ENCODE measurements at places on chromosomes 6 and 20.

DNA sequence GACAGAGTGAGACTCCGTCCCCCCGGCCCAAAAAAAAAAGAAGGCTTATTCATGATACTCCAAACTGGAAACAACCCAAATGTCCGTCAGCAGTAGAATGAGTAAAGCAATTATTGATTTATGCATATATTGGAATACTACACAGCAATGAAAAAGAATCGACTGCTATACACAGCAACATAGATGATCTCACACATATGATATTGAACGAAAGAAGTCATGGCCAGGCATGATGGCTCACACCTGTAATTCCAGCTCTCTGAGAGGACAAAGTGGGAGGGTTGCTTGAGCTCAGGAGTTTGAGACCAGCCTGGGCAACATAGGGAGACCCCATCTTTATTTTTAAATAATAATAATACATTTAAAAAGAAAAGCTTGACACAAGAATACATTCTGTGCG is 28.5 kb downstream of the BCAS4 start:
- no peak overlapping the region for H3K4me3 ChIP-seq
- DNase-seq: no peak

DNA sequence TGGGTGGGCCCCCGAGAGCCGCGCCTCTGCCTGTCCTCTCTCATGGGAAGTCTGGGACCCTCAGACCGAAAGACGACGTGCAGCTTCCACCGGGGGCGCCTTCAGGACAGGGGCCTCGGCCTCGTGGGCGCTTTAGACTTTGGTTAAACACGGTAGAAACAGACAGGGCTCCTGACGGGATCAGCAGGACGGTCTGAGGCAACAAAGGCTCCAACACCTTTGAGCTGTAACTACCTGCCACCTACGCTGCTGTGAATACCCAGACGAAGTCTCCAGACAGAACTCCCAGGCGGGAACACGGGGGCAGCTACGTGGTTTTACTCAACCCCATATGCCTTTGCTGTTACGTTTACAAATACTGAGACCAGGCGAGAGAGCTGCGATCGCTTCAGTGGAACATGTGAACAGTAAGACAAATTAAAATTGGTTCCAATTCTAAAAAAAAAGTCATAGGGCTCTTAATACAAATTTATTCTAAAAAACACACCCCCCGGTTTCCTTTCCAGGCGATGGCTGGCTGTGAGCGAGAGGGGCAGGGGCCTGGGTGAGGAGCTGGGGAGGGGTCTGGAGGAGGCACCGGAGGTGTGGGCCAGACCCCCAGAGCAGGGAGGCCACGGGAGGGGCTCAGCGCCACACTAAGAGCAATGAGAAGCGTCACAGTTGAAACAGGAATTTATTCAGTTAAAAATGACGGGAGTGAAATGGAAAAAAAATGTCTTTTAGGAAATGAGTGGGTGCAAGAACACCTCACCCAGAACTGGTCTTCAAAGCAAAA is 453.2 kb downstream of the QKI start:
- no peaks in the 10 kb centered on the region for H3K4me1 ChIP-seq
- H3K27me3 ChIP-seq: peaks cover 18% of the 10 kb centered on the region
- no peak for DNase-seq
- no peak overlapping the region for H3K4me3 ChIP-seq

DNA sequence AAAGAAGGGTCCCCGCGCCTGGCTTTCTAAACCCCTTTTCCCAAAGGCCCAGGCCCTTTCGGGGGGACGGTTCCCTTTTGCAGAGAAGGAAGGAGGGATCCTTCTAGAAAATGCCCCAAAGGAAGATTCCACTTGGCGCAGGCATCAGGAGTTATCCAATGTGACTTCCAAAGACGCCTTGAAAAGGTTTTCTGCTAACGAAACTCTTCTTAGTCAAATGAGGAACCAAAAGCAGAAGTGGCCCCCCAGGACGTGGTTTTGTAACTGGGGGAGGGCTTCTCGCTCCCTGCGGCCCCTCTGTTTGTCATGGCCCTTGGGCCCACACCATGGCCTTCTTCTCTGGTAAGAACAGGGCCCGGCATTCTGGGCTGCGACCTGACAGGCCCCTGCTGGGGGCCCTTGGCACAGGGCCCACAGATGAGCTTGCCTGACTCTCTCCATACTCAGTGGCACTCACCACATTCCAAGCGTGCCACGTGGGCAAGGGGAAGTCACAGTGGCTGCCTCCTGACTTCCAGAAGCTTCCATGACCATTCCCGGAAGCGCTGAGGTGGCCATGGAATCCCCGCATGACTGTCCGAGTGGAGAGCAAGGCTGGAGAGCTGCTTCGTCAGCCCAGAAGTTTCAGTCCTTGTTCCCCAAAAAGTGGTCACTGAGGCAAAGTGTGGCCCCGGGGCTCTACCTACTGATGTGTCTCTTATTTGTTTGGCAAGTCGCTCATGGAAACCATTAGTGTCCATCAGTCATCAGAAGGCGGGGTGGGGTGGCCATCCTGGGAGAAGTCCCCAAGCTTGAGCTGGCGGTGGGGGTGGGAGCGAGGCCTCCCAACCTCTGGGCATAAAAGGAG is 834 bp upstream of the CTSZ start:
- peak overlapping the region; percentile 91 for H3K4me3 ChIP-seq
- no peaks in the 10 kb centered on the region for H3K27me3 ChIP-seq
- peaks cover 37% of the 10 kb centered on the region for H3K4me1 ChIP-seq
- H3K27ac ChIP-seq: no peak overlapping the region

- no peaks in the 10 kb centered on the region for H3K36me3 ChIP-seq
- H3K27me3 ChIP-seq: peaks cover 4% of the 10 kb centered on the region
- no peak overlapping the region for H3K27ac ChIP-seq
- H3K4me1 ChIP-seq: peaks cover 6% of the 10 kb centered on the region
- no peak overlapping the region for H3K4me3 ChIP-seq
- peak; percentile 58 for DNase-seq
Observed at GRCh38 chr20:49928411-49929141, 7.6 kb upstream of the RNF114 start.

DNA sequence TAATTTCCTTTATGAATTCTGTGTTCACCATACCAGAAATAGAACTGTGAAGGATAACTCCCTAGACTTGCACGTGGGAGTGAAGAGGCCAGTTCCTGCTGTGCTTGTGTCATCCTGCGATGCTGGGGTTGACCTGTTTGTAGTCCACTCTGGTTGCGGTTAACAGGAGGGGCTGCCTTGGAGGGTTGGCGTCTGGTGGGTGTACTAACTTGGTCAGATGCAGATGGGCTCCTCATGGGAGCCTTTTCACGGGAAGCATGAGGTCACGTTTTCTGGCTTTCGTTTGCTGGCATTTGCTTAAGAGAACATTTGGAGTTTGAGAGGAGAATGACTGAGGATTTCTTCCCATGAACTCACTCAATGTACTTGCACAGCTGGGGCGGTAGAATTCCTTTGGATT is 41.2 kb downstream of the IGF2R start:
- peaks cover 31% of the 10 kb centered on the region for H3K4me1 ChIP-seq
- peak overlapping the region; percentile 25 for H3K4me3 ChIP-seq
- no peaks in the 10 kb centered on the region for H3K27me3 ChIP-seq
- peaks cover 10% of the 10 kb centered on the region for H3K36me3 ChIP-seq
- no peak for DNase-seq

GRCh38 chr6:63447134-63447533 is 125.1 kb upstream of the LOC128125822 start:
- H3K36me3 ChIP-seq: no peaks in the 10 kb centered on the region
- H3K27me3 ChIP-seq: no peaks in the 10 kb centered on the region
- no peak for DNase-seq
- H3K27ac ChIP-seq: no peak overlapping the region
- H3K4me1 ChIP-seq: no peaks in the 10 kb centered on the region

- peak; percentile 33 for DNase-seq
- H3K4me1 ChIP-seq: peaks cover 37% of the 10 kb centered on the region
- H3K4me3 ChIP-seq: peak overlapping the region; percentile 88
- peak overlapping the region; percentile 92 for H3K27ac ChIP-seq
- no peaks in the 10 kb centered on the region for H3K27me3 ChIP-seq
Observed at GRCh38 chr6:157982102-157982562, 469 bp downstream of the SYNJ2 start.

DNA sequence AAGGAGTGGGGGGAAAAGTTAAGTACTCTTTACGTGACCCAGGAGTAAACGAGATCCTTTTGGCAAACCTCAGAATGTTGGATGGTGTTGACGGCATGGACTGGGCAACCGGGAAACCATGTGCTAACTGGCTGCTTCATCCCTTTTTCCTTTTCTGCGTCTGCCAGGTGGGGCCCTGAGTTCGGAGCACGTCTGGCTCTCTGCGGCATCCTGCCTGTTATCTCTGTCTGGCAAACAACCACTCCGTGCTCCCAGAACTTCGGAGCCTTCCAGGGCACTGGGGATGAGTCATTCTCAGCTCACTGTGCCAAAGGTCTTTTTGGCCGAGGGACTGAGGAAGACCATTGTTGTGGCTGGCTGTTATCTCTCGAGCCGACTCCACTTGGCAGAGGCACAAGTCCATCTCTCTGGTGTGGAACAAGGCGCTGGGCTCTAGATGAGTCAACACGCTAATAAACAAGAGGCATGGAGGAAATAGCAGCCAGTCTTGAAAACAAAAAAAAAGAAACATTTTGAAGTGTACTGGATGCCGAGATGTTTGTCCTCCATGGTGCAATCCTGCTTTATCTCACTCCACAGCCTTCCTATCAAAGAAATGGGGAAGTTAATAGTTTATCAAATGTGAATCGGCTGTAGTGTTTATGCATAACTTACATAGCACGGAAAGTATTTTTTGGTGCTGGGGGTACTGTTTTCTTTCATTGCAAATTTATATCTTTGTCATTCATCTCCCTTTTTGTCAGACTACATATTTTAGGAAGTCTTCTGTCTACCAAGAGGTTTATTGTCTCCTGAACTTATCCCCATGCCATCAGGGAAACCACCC is 64.6 kb upstream of the TXNDC5 start:
- peak overlapping the region; percentile 13 for H3K4me3 ChIP-seq
- DNase-seq: no peak

GRCh38 chr20:32823737-32824588 is 4.2 kb downstream of the MAPRE1 start:
- peak overlapping the region; percentile 68 for H3K4me3 ChIP-seq
- H3K27me3 ChIP-seq: no peaks in the 10 kb centered on the region
- H3K36me3 ChIP-seq: peaks cover 4% of the 10 kb centered on the region
- peaks cover 51% of the 10 kb centered on the region for H3K4me1 ChIP-seq
- H3K27ac ChIP-seq: peak overlapping the region; percentile 86

GRCh38 chr20:40497899-40498691 is 190.9 kb downstream of the MAFB start:
- no peaks in the 10 kb centered on the region for H3K36me3 ChIP-seq
- DNase-seq: no peak
- H3K4me3 ChIP-seq: no peak overlapping the region
- no peaks in the 10 kb centered on the region for H3K27me3 ChIP-seq
- H3K27ac ChIP-seq: no peak overlapping the region

GRCh38 chr6:153727885-153728284 is 311.2 kb upstream of the OPRM1 start:
- H3K27me3 ChIP-seq: no peaks in the 10 kb centered on the region
- H3K4me1 ChIP-seq: no peaks in the 10 kb centered on the region
- H3K27ac ChIP-seq: no peak overlapping the region
- no peaks in the 10 kb centered on the region for H3K36me3 ChIP-seq
- no peak for DNase-seq

DNA sequence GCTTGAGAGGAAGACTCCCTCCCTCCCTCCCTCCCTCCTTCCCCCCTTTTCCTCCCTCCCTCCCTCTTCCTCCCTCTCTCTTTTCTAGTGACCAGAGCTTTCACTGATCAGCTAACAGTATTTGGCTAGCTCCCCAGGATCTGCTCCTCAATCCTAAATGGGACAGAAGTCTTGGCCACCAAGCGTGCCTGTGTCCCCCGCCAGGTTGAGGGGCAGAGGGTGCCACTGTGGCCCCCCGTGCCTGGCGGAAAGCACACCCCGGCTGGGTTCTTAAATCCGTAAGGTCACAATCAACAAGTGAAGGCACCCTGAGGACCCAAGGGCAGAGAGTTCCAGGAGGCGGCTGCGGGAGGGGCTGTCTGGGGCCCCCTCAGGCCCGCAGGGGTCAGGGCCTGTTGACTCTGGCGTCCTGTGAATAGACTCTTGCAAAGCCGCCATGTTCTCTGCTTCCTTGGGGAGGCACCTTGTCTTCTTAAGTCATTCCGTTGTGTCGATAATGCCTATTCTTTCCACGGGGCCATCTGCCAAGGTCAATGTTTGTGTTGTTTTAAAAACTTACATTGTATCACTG is 38.9 kb upstream of the STX16 start:
- H3K4me1 ChIP-seq: no peaks in the 10 kb centered on the region
- no peak overlapping the region for H3K27ac ChIP-seq
- peaks cover 28% of the 10 kb centered on the region for H3K27me3 ChIP-seq
- no peak overlapping the region for H3K4me3 ChIP-seq
- no peaks in the 10 kb centered on the region for H3K36me3 ChIP-seq

DNA sequence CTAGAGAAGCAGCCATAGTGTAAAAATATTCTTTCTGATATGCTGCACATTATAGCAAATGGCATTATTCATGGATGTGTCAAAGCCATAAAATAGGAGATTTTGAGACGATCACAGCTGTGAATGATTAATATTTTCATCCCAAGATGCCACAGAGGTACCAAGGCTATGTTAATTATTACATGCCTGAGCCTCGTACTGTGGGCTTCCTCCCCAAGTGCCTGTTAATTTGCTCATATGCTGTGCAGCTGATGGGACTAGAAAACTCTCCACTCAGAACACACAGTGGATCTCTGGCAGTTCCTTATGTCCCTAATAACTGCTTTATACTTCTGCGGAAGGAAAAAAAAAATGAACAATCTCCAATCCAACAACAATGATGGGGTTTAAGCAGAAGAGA is 184.9 kb upstream of the TSHZ2 start:
- no peak for DNase-seq
- H3K27me3 ChIP-seq: peaks cover 14% of the 10 kb centered on the region
- no peak overlapping the region for H3K27ac ChIP-seq
- H3K36me3 ChIP-seq: no peaks in the 10 kb centered on the region
- H3K4me1 ChIP-seq: no peaks in the 10 kb centered on the region

DNA sequence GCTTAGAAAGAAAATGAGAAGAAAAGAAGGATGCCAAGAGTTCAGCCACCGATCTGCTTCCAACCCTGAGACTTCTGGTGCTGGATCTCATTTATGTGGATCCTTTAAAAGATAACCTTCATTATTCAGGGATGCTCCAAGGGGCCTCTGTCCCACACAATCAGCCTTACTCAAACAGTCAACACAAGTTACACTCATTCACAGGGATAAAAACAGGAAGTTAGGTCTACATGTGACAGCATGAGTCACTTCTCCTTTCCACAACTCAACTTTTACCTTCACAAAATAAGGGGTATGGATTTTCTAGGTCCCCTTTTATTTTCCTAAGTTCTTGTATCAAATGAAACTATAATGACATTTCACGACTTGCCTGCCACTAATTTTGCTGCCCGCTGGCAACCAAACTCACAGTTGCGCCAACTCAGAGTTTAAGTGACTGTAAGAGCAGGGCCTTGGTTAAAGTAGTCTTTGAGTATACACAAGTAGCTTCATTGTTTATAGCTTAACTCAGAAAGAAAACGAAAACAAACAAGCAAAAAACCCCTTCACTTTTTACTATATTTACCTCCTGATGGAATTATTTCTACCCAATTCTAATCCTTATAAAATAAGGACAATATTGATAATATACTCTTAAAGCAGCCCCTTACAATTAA is 278.8 kb upstream of the RUNX2 start:
- DNase-seq: no peak
- peaks cover 2% of the 10 kb centered on the region for H3K36me3 ChIP-seq
- no peaks in the 10 kb centered on the region for H3K27me3 ChIP-seq
- H3K4me1 ChIP-seq: peaks cover 12% of the 10 kb centered on the region
- H3K27ac ChIP-seq: peak overlapping the region; percentile 9

Data from T-helper 17 cell (primary cell).